HuH-7.5 (cell line): ENCODE measurements at places on chromosomes 7 and 10.

DNA sequence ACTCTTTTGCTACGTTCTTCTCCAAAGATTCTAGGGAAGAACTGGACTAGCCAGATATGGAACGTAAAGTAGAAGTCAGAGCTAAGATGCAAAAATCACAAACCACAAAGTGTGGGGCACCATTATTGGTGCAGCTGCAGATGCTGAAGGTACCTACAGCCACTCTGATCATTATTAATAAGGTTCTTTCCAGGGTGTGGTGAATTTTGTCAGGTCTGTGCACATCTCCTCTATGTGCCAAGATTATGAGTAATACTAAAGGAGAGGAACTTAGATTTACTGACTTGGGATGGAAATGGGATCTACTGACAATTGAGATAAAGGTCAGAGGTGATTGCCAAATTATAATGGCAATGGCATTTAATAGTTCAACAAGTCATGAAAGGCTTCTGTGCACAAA lies 148.2 kb downstream of the RAPGEF5 start:
- no peak for DNase-seq

DNA sequence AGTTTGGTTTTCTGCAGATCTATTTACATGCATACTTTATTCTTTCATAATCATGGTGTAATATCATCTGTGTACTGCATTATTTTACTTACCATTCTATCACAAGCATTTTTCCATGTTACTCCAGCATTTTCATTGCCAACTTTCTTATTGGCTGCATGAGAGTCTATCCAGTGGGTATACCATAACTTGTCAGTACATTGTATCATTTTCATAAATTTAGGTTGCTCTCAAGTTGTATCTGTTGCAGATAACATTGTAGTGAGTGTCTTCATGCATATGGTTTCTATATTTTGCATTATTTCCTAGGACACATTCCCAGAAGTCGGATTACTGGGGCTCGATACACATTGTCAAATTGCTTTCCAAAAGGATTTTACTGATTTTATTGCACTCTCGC lies 87.2 kb upstream of the INSYN2A start:
- no peak for DNase-seq

- DNase-seq: no peak
These were observed 81.2 kb downstream of the FZD1 start for GRCh38 chr7:91345449-91345848.

DNA sequence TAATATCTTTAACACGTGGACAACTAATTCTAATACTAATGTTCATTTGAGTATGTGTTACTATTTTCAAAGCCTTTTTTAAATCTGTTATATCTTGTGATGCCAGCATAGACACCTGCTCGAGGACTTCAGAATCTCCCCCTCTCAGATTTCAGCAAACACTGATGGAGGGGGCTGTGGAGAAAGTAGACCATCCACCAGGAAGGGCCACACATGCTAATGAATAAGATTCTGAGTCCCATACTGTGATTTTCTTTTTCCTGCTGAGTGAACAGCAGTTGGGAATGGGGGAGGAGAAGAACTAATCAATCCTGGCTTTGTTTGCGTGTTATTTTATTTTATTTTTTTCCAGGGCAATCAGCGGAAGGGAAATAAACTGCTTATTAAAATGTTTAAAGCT lies 157.9 kb upstream of the CSTF2T start:
- no peak for DNase-seq

GRCh38 chr7:141567432-141567831 lies 16.2 kb downstream of the AGK start:
- DNase-seq: no peak

- no peak for DNase-seq
These were observed 157.7 kb upstream of the EEPD1 start for GRCh38 chr7:35995334-35995733.

DNA sequence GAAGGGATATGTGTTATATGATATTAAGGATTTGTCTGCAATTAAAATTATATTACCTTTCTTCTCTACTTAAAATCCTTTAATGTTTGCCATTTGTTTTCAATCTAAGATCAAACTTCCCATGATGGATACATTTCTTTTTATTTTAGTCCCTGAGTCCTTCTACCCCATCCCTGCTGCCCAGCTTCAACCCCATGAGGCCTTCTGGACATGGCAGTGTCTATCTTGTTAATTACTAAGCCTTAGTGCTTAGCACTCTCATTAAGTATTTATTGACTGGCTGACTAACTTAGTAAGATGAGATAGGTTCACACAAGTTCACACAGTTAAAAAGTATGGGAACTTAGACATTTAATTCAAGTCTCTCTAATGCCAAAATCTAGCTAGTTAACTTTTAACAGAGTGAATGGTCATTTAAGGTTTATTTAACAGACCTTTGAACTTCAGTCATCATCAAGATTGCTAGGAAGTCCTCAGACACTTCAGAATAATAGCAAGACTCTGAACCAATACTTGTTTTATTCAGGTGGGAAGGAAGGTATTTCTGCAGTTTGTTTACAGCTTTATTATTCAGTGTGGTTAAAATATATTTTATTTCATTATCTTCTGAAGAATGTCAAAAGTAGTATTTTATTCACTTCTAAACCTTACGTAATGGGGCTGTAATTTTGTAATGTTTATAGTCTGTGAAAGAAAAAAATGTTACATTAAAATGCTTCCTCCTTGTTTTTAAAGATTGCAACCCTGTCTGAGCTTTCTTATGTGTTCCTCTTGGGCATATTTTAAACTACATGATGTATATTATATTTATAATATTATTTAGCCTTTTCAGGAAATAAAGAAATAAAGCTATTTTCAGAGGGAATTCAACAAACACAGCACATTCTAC lies 848.9 kb downstream of the REEP3 start:
- no peak for DNase-seq

GRCh38 chr10:100167553-100168312 lies 18.1 kb downstream of the ERLIN1 start:
- no peak for DNase-seq

- no peak for DNase-seq
These were observed 240.4 kb downstream of the KIAA1217 start for GRCh38 chr10:24449321-24449740.

DNA sequence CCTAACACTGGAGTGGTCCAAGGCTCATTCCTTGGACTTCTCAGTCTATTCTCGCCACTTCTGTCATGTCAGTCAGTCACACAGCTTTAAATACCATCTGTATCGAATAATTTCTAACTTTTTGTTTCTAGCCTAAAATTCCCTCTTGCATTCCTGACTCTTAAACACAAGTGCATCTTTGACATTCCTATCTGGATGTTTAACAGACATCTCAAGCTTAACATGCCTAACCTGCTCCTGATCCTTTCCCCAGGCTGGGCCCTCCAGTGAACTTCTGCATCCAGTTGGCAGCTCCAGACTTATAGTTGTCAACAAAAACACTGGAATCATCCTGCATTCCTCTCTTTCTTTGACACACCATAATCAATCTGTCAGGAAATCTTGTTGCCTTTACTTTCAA lies 4.5 kb upstream of the ABCB4 start:
- no peak for DNase-seq

DNA sequence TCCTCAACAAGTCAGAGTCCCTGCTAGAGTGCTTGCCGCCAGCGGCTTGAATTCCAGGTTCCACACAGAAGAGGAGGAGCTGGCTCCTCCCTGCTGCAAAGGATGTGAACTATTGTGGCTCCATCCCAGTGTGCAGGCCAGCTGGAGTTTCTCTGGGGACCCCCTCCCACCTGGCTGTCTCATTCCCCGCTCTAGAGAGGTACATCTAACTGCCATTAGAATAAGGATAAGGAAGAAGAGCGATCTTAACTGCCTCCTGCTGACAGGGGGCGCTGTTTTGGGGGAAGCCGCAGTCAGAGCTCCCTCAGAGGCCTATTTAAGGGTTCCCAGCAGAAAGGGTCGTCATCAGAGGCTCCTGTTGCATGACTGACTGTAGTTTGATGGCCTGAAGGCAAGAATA lies 40.8 kb upstream of the HECW1 start:
- no peak for DNase-seq

- DNase-seq: no peak
These were observed 72.5 kb downstream of the CDK6 start for GRCh38 chr7:92763636-92764423.

GRCh38 chr10:129383651-129384050 lies 83.4 kb upstream of the MGMT start:
- DNase-seq: no peak

DNA sequence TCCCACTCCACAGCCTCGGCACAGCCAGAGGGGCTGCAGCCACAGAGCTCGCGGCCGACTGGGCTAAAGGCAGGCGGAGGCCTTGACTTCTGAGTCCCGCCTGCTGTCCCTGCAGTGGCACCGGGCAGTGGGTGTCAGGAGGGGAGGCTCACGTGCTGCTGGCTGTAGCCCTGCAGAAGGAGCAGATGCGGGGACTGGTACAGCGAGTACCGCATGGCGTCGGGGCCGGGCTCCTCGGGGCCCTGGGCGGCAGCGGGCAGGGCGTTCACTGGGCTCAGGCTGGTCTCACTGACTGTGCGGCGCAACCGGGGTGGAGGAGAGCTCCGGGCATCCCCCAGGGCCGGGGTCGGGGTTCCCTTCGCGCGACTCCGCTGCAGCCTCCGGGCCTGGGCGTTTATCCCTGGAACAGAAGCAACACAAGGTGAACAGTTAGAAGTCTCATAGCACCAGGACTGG lies 25.6 kb downstream of the PAPOLB start:
- DNase-seq: no peak

DNA sequence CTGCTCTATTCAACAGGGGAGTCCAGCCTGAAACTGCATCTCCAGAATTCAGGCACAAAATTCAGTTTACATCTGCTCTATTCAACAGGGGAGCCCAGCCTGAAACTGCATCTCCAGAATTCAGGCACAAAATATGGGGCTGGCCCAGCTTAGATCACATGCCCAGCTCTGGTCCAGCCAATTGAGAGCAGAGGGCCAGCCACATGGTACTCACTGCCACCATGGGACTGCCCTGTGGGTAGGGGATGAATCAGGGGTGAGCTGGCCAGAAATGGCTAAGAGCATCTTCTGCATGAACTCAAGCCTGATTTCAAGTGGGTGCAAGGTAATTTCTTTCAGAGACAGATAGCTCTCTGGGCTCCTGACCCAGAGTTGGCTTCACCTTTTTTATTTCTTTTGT lies 156.6 kb upstream of the LYZL2 start:
- no peak for DNase-seq

GRCh38 chr7:132865366-132866143 lies 216.3 kb downstream of the CHCHD3 start:
- no peak for DNase-seq

GRCh38 chr7:47418601-47419309 lies 163.2 kb downstream of the TNS3 start:
- no peak for DNase-seq

DNA sequence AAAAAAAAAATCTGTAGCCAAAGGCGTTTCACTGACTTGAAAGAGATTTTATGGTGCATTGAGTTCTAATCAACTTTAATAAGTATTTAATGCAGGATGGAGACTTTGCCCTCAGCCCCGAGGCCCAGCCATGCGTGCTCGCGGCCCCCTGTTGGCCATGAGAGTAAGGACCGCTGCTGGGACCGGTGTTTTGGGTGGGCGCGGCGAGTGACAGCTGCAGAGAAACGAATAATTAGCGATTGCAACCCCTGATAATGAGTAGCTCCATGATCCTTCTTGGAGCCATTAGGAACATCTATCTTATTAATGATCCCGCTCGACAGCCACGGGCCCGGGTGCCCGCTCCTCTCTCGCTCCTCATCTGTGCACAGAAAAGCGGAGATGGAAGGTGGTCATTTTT lies 347.4 kb downstream of the RPS24 start:
- no peak for DNase-seq

GRCh38 chr10:98659951-98660350 lies 213.2 kb upstream of the HPS1 start:
- no peak for DNase-seq

- no peak for DNase-seq
These were observed 135.7 kb upstream of the MGMT start for GRCh38 chr10:129331207-129331838.

GRCh38 chr7:77433901-77434300 lies 17.8 kb upstream of the GSAP start:
- no peak for DNase-seq

GRCh38 chr7:141262101-141263090 lies 188.5 kb downstream of the TMEM178B start:
- DNase-seq: no peak

GRCh38 chr7:50621973-50622490 lies 56.8 kb upstream of the DDC start:
- no peak for DNase-seq
